Large intestine (tissue), 12 donors: ENCODE measurements at places on chromosomes 3 and 15. TPM values are rescaled to one million over a fixed set of nuclear protein-coding genes. Genes with fewer than 3 reads are reported as not detected.

GRCh38 chr3:150331978-150332568 is 76.0 kb upstream of the TSC22D2 start:
- no peak overlapping the region for H3K4me3 ChIP-seq
- no peak for DNase-seq
- no peak overlapping the region for H3K27ac ChIP-seq
- H3K4me1 ChIP-seq = peaks cover 12% of the 10 kb centered on the region

ZIC4 gene
- not detected for polyA plus RNA-seq

GRCh38 chr3:192207239-192207638 is 520.1 kb downstream of the FGF12 start:
- no peaks in the 10 kb centered on the region for H3K4me1 ChIP-seq
- H3K4me3 ChIP-seq = no peak overlapping the region
- H3K27ac ChIP-seq = no peak overlapping the region
- no peaks in the 10 kb centered on the region for H3K36me3 ChIP-seq

DNA sequence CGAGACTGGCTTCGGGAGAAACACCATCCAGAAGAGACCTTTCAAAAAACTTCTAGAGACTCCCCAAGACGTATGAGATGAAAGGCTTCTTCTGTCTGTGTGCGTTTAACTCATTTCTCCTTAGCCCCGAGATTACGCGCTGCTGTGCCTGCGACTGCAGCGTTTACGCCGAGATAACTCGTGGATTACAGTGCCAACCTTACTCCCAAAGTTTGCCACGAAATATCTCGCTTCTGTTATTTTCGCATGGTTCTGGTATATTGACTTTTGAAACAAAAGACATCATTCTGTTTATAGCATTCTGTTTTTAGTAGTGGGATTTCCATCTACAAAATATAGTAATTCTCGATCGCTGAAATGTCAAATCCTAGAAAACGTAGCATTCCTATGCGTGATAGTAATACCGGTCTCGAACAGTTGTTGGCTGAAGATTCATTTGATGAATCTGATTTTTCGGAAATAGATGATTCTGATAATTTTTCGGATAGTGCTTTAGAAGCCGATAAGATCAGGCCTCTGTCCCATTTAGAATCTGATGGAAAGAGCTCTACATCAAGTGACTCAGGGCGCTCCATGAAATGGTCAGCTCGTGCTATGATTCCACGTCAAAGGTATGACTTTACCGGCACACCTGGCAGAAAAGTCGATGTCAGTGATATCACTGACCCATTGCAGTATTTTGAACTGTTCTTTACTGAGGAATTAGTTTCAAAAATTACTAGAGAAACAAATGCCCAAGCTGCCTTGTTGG is 467 bp downstream of the PGBD4 start:
- DNase-seq = no peak
- peak overlapping the region; percentile 57 for H3K4me3 ChIP-seq
- H3K27me3 ChIP-seq = no peaks in the 10 kb centered on the region
